ENCODE measurements at places on chromosomes 12 and 14.

DNA sequence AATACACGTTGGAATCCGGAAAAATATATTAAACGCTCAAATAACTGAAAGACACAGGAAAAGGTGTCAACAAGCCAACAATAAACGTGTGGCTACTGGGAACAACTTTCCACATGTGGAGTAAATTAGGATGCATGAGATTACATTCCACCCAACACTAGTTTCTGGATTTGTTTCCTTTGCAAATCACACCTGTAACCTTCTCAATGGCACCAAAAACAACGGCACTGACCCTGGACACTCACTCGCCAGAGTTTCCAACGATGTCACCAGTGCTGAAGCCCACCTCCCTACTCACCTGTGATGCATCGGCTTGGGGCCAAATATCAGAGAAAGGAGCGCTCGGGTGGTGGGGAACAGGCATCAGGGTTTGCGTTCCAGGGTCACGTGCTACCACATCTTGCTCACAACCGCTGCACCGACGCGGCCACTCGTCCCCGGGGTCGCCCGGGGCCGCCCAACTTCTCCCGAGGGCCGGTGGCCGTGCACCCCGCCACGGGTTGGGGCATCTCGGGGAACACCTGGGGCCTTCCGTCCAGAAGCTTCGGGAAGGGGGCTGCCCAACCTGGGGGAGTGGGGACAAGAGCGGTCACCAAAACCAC, 629 bp downstream of the PRDM4 start:
- peak overlapping the region; percentile 86 for H3K4me3 ChIP-seq
- peak overlapping the region; percentile 54 for H3K27ac ChIP-seq
- peaks cover 47% of the 10 kb centered on the region for H3K36me3 ChIP-seq

- no peaks in the 10 kb centered on the region for H3K36me3 ChIP-seq
- H3K27ac ChIP-seq, result no peak overlapping the region
- no peak overlapping the region for H3K4me3 ChIP-seq
- no peaks in the 10 kb centered on the region for H3K27me3 ChIP-seq
- no peak for DNase-seq
Observed at GRCh38 chr12:80219345-80219744, 120.0 kb downstream of the OTOGL start.

GRCh38 chr14:61168141-61168540, 113.0 kb downstream of the TMEM30B start:
- H3K27ac ChIP-seq, result no peak overlapping the region
- H3K27me3 ChIP-seq, result no peaks in the 10 kb centered on the region
- H3K4me1 ChIP-seq, result no peaks in the 10 kb centered on the region

GRCh38 chr14:75993567-75994041, 8.0 kb downstream of the IFT43 start:
- H3K4me3 ChIP-seq, result no peak overlapping the region
- peaks cover 10% of the 10 kb centered on the region for H3K4me1 ChIP-seq
- H3K27ac ChIP-seq, result no peak overlapping the region
- no peak for DNase-seq
- peaks cover 72% of the 10 kb centered on the region for H3K36me3 ChIP-seq

DNA sequence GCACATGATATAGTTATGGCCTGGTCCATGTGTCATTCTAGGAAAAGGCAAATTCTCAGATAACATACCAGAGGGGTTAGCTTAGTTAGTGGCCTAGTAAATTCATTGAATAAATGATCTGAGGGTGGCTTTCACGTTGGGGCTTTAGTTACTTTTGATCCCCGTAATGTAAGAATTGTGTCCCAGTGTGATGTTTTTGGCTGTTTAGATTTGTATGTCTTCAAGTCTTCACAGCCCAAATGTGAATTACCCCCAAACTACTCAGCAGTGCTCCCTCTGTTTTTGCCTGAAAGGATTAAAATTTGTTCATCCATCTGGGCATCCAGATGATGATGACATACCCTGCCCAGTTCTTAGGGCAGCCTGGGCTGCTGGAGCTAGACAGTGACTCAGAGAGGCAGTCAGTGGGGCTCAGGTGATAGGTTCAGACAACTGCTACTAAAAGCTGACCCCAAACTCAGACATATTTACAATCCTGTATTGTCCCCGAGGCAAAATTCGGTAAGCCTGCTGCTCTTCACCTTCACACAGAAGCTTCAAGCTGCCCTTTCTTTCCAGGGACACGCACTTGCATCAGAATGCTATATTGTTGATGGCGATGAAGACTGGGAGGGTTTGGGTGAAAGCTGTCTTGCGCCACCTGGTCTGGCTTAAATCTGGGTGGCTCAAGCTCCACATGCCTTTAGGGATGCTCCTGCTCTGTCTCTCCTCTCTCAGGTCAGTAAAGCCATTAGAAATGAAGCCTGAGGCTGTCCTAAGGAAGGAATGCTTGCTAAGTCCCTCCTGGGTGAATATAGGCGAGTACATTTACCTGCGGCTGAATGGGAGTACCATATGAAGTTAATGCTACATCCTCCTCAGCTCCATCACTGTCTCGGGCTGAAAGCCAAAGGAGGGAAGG, 10.3 kb downstream of the GPRC5D start:
- H3K27me3 ChIP-seq, result no peaks in the 10 kb centered on the region
- H3K4me3 ChIP-seq, result no peak overlapping the region
- no peak for DNase-seq
- no peaks in the 10 kb centered on the region for H3K36me3 ChIP-seq

GRCh38 chr12:87901457-87901856, 127.7 kb downstream of the C12orf50 start:
- H3K4me1 ChIP-seq, result no peaks in the 10 kb centered on the region
- DNase-seq, result no peak
- no peak overlapping the region for H3K4me3 ChIP-seq

GRCh38 chr14:72512281-72512680, 381.6 kb downstream of the DPF3 start:
- H3K27me3 ChIP-seq, result peaks cover 31% of the 10 kb centered on the region
- no peaks in the 10 kb centered on the region for H3K36me3 ChIP-seq
- no peak overlapping the region for H3K27ac ChIP-seq
- no peak overlapping the region for H3K4me3 ChIP-seq
- no peaks in the 10 kb centered on the region for H3K4me1 ChIP-seq

GRCh38 chr12:126676434-126676833, 1590.5 kb upstream of the TMEM132C start:
- no peaks in the 10 kb centered on the region for H3K36me3 ChIP-seq
- no peaks in the 10 kb centered on the region for H3K4me1 ChIP-seq
- no peak overlapping the region for H3K27ac ChIP-seq
- no peak for DNase-seq

DNA sequence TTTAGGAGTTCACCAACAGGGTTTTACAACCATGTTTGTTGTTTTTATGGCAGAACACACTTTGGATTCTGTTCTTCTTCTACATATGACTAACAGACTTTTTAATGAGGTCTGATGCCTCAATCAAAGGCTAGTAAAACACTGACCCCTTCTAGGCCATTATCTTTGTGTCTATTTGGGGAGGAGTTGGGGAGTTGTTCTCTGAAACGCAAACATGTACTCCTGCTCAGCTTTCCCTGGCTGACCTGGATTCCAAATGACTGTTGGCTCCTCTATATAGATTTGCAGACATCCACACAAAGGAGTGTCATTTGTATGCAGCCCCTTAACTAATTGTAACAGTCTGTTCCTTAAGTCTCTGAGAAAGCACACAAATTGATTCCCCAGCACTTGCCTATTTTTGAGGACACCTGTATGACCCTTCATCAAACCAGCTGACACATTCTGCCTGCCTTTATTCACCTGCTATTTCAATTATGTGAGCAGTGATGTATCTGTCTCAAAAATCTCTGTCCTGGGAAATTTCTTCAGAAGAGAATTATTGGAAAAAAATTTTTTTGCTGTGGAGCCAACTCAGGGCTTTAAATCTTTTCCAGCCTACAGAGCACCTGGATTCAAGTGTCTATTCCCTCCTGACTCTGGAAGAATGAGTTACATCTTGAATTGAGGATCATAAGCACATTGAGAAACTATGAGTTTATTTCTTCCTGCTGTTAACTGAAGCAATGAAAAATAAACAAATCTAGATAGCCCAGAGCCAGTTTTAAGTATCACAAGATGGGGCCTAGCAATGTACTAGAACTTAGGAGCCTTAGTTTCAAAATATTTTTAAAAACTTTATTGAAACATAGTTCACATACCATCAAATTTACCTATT, 417.2 kb downstream of the RAD51B start:
- no peak overlapping the region for H3K27ac ChIP-seq
- no peaks in the 10 kb centered on the region for H3K27me3 ChIP-seq
- no peak for DNase-seq
- H3K4me3 ChIP-seq, result no peak overlapping the region

DNA sequence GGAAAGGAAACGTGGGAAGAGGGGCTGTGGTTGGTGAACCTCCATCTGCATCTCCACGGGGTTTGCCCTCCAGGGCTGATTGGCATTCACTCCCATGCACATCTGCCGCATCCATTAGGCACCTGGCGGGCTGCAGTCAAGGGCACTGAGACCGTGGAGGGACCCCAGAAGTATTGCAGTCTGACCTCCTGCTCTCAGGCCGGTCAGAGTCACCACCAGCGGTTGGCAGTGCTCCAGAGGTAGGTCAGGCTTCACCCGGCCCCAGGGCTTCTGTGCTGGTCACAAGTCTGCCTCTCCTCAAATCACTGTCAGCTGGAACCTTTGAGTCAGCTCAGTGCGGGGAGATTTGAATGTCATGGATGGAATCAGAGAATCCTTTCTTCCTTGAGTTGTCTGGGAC, 132.3 kb downstream of the PAPOLA start:
- no peaks in the 10 kb centered on the region for H3K4me1 ChIP-seq
- no peaks in the 10 kb centered on the region for H3K36me3 ChIP-seq
- H3K27ac ChIP-seq, result no peak overlapping the region
- H3K27me3 ChIP-seq, result no peaks in the 10 kb centered on the region

DNA sequence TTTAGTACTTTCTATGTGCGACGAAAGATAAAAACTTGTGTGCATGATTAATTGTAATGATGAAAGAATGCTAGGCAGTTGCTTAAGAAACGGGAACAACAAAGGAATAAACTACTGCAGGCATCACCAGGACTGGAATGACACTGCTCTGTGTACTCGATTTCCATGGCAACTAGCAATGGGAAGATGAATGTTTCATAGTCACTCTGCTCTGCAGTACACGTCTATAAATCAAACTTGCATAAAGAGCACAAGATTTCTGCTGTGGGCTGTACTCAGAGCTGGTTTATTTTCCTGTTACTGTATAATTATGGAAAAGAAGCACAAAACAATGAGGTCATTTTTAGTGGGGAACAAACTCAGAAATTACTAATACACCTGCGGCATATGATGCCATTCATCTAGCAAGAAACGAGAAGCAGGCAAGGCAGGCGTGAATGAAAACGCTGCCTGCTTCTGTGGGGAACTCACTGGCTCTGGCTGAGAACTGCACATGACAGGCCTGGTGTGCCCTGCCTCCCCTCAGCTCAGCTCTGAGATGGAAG, 41.8 kb downstream of the EFCAB11 start:
- H3K4me1 ChIP-seq, result peaks cover 26% of the 10 kb centered on the region
- peak overlapping the region; percentile 27 for H3K27ac ChIP-seq
- DNase-seq, result no peak
- no peaks in the 10 kb centered on the region for H3K27me3 ChIP-seq
- H3K4me3 ChIP-seq, result no peak overlapping the region

DNA sequence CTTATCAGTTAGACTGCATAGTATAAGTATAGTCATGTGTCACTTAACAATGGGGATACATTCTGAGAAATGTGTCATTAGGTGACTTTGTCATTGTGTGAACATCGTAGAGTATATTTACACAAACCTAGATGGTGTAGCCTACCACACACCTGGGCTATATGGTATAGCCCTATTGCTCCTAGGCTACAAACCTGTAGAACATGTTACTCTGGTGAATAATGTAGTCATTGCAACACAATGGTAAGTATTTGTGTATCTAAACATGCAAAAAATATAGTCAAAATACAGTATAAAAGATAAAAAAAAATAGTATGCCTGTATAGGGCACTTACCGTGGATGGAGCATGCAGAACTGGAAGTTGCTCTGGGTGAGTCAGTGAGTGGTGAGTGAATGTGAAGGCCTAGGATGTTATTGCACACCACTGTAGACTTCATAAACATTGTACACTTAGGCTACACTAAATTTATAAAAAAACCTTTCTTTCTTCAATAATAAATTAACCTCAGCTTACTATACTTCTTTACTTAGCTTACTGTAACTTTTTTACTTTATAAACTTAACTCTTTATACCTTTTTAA, 40.3 kb upstream of the ANKS1B start:
- no peaks in the 10 kb centered on the region for H3K4me1 ChIP-seq
- no peak for DNase-seq
- no peaks in the 10 kb centered on the region for H3K36me3 ChIP-seq
- no peak overlapping the region for H3K4me3 ChIP-seq

DNA sequence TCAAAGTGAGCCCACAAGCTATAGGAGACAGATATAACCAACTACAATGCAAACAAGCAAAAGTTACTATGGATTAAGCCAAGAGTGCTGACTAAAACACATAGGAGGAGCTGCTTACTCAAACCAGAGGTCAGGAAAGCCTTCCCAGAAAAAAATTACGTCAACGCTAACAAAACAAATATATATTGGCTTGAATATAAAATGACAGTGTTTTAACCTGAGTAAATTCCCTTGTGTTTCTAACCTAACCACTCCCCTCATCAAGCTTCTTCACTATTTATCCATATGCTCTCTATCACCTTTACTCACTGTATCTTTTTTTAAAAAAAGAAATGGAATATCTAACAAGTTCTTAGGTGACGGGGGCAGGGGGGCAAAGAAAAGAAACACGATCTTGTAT, 115.9 kb downstream of the MED13L start:
- H3K4me3 ChIP-seq, result no peak overlapping the region
- no peaks in the 10 kb centered on the region for H3K36me3 ChIP-seq
- no peak for DNase-seq

- peaks cover 9% of the 10 kb centered on the region for H3K36me3 ChIP-seq
- DNase-seq, result no peak
- H3K27me3 ChIP-seq, result no peaks in the 10 kb centered on the region
- no peak overlapping the region for H3K27ac ChIP-seq
Observed at GRCh38 chr14:67951529-67952135, 132.1 kb downstream of the RAD51B start.

DNA sequence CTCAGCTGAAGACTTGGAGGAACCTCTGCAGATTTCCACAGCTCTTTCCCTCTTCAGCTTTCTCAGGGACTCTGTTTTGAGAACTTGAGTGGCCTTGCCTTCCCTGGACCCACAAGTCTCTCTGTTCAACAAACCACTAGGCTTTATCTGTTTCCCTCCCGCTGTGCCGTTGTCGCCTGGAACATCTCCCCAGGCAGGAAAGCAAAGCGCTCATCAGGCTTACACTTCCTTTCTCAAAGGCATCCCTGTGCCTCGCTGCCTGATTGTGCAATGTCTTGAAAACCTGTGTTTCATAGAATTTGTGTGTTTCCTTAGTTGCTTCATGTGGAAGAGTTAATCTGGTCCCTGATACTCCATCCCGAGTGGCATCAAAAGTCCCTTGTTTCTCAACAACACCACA, 64.1 kb downstream of the PPM1A start:
- no peaks in the 10 kb centered on the region for H3K36me3 ChIP-seq
- no peak for DNase-seq
- no peak overlapping the region for H3K27ac ChIP-seq
- no peak overlapping the region for H3K4me3 ChIP-seq
- no peaks in the 10 kb centered on the region for H3K4me1 ChIP-seq

GRCh38 chr14:58824796-58825195, 187.0 kb downstream of the DACT1 start:
- H3K36me3 ChIP-seq, result no peaks in the 10 kb centered on the region
- H3K4me1 ChIP-seq, result peaks cover 6% of the 10 kb centered on the region
- H3K4me3 ChIP-seq, result no peak overlapping the region
- DNase-seq, result no peak

All from RWPE2 (cell line).